ENCODE measurements at places on chromosomes 11 and 22.

DNA sequence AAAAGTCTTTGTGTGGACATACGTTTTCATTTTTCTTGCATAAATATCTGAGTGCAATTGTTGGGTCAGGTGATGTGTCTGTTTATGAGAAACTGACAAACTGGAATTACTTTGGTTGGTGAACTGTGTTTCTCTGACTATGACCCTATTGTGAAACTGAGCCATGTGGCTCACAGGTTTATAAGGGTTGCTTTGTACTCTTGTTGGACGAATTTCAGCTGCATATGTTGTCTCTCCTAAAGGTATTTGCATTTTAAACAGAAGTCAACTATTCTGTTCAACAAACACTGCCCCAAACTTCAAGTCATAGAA, 34.4 kb upstream of the RASD2 start:
- no peaks in the 10 kb centered on the region for H3K36me3 ChIP-seq
- no peak for DNase-seq
- no peak overlapping the region for H3K27ac ChIP-seq
- H3K4me1 ChIP-seq: no peaks in the 10 kb centered on the region
- H3K4me3 ChIP-seq: no peak overlapping the region

- no peaks in the 10 kb centered on the region for H3K4me1 ChIP-seq
- DNase-seq: peak; percentile 76
- no peak overlapping the region for H3K27ac ChIP-seq
- H3K4me3 ChIP-seq: peak overlapping the region; percentile 63
Observed at GRCh38 chr11:57530215-57530595, 349 bp downstream of the TIMM10 start.

GRCh38 chr11:117941976-117942654, 12.9 kb upstream of the TMPRSS13 start:
- H3K4me3 ChIP-seq: no peak overlapping the region
- no peaks in the 10 kb centered on the region for H3K36me3 ChIP-seq
- DNase-seq: no peak
- no peak overlapping the region for H3K27ac ChIP-seq
- H3K27me3 ChIP-seq: no peaks in the 10 kb centered on the region
- H3K4me1 ChIP-seq: no peaks in the 10 kb centered on the region

- H3K27ac ChIP-seq: no peak overlapping the region
- no peak for DNase-seq
- no peaks in the 10 kb centered on the region for H3K36me3 ChIP-seq
- H3K4me1 ChIP-seq: no peaks in the 10 kb centered on the region
- no peak overlapping the region for H3K4me3 ChIP-seq
- H3K27me3 ChIP-seq: no peaks in the 10 kb centered on the region
Observed at GRCh38 chr11:23151819-23152218, 291.5 kb upstream of the CCDC179 start.

- no peak overlapping the region for H3K27ac ChIP-seq
- peaks cover 3% of the 10 kb centered on the region for H3K36me3 ChIP-seq
- H3K4me3 ChIP-seq: no peak overlapping the region
- H3K4me1 ChIP-seq: no peaks in the 10 kb centered on the region
- no peaks in the 10 kb centered on the region for H3K27me3 ChIP-seq
Observed at GRCh38 chr22:25881210-25881755, 139.3 kb downstream of the MYO18B start.

Data from aorta (tissue), 5 donors.